ENCODE measurements at places on chromosomes 12 and 14. TPM values are rescaled to one million over a fixed set of nuclear protein-coding genes. Genes with fewer than 3 reads are reported as not detected.

DNA sequence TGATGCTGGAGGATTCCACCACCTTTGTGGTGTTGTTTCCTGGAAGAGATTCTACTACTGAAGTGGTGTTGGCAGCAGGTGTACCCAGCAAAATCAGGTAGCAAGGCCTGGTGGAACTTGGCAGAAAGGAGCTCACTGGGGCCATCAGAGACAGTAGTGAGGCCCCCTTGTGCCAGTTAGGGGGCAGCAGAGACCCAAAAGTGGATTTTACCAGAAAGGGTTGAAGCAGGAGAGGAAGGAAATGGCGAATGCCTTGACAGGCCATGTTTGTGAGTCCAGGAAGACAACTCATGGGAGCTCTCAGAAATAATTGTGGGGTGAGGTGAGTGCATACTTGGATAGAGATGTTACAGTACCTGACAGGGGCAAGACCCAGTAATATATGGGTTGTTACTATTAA lies 137.7 kb upstream of the FGD4 start:
- DNase-seq, result no peak

DNA sequence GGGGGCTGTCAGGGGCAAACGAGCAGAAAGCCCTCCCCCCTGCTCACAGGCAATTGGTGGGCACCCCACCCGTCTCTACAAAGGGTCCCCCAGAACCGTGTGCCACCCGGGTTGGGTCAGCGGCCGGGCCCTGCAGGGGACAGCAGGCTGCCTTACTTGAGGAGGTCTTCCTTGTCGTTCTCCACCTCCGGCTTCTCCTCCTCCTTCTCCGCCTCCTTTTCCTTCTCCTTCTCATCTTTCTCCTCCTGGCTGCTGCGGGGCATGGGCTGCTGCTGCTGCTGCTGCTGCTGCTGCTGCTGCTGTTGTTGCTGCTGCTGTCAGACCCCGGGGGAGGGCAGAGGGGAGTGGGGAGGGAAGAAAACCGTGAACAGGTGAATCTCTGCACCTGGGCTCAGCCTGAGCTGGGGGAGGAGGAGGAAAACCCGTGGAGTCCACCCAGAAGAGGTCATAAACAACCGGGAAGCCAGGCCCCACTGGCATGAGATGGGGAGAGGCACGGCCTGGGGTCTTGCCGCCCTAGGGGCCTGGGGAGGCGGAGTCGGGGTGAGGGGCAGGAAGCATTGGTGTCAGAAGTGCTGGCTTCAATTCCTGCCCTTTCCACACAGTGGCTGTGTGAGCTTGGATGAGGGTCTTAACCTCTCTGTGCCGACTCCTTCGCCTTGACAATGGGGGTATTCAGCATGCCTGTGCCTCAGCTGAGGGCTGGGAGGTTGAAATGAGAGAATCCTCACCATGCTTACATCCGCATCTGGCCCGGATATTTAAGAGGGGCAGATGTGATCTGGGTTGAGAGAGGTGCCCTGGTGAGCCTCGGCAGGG lies 107.6 kb downstream of the RFLNA start:
- DNase-seq, result no peak

DNA sequence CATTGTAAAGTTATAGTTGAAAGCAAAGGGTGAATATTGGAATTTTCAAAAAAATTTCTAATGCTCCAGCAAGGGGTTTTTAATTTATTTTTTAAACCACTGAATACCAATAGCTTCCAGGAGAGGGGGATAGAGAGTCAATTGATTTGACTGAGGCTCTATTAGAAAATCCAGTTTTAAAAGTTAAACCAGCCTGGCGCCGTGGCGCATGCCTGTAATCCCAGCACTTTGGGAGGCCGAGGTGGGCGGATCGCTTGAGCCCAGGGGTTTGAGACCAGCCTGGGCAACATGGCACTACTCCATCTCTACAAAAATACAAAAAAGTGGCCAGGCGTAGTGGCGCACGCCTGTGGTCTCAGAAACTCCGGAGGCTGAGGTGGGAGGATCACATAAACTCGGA lies 150.1 kb downstream of the SLC38A4 start:
- no peak for DNase-seq

The AICDA gene
- total RNA-seq, result not detected

GRCh38 chr12:121038861-121039668 lies at the start of gene OASL:
TSS of gene OASL (minus strand) at chr12:121039246. CDS start at chr12:121038971, 275 bp downstream.
- no peak for DNase-seq

The IFNG-AS1 gene
- not detected for total RNA-seq

The STXBP6 gene
- 0.49 TPM for total RNA-seq

DNA sequence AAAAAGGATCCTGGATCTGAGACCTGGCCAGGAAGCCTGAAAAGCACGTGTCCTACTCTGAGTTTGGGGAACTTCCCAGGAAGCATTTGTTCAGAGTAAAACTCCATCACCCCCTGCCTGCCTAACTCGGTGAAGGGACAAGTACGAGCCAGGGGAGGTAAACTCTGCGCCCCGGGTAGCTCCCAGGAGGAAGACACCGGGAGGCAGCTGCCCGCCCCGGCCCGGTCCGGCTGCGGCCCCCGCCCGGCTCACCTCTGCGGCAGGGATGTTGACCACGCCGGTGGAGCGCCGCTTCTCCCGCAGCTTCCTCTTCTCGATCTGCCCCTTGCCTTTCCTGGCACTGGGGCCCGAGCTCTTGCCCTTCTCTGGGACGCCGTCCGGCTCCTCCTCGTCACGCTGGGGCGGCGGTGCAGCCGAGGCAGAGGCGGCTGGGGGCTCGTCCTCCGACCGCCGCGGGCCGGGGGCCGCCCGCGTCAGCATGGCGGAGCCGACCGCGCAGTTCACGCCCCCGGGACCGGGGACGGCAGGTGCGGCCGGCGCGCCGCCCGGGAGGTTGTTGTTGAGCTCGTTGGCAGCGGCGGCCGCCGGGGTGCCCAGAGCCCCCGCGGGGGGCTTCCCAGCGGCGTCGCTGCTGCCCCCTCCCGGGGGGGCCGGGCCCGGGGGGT lies 1.2 kb downstream of the PAWR start:
- DNase-seq, result peak; percentile 60
